ENCODE measurements at places on chromosomes 7 and 10.

GRCh38 chr10:7146189-7146588 lies 264.6 kb downstream of the SFMBT2 start:
- H3K4me1 ChIP-seq: no peaks in the 10 kb centered on the region
- H3K27ac ChIP-seq: no peak overlapping the region
- H3K36me3 ChIP-seq: no peaks in the 10 kb centered on the region
- DNase-seq: no peak
- H3K4me3 ChIP-seq: no peak overlapping the region

DNA sequence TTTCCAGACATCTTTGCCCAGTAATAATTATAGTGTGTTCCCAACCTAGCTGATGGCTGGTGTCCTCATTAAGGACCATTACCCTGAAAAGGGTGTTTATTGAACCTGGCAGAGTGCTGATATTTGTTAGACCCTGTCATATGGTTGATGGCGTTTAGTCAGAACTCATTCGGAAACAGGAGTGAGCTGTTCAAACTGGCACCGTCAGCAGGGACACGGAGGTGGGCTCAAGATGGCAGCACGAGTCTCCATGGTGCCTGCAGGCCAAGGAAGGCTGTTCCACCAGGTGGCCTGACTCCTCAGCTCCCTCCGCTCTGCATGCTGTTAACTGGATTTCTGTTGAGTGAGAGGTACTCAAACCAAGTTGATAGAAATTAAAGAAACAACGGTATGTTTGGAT lies 589.1 kb upstream of the MGMT start:
- no peaks in the 10 kb centered on the region for H3K36me3 ChIP-seq
- H3K27me3 ChIP-seq: no peaks in the 10 kb centered on the region
- no peak overlapping the region for H3K4me3 ChIP-seq
- no peaks in the 10 kb centered on the region for H3K4me1 ChIP-seq

DNA sequence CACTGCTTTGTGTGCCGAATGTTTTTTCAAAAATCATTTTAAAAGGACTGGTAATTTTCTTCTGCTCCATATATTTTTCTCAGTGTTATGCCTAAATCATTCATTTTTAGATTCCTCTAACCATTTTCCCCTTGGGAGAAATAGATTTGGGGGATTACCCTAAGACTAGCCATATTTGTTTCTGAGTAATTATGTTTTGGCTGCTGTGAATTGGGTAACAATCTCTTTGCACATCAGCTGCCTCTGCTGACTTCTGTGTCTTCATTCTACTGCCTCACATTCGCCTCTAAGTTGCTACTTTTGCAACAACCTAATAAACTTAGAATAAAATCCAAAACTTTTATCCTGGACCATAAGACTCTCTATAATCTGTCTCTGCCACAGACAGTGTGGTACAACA lies 18.5 kb upstream of the MRC1 start:
- no peaks in the 10 kb centered on the region for H3K36me3 ChIP-seq
- H3K4me1 ChIP-seq: peaks cover 18% of the 10 kb centered on the region
- no peak for DNase-seq

DNA sequence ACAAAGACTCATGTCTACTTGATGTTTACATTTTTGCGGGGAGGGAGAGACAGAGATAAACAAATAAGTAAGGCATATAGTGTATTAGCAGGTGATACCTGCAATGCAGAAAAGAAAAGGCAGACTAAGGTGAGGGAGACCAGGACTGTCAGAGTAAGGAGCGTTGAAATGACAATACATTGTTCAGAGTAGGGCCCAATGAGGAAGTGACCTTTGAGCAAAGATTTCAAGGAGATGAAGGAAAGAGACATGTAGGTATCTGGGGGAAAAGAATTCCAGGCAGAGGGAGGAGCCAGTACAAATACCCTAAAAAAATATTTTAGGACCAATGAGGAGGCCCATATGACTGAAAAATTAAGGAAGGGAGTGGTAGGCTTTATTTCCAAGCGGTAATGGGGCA lies 162.7 kb upstream of the PRSS1 start:
- H3K27me3 ChIP-seq: no peaks in the 10 kb centered on the region
- H3K4me1 ChIP-seq: peaks cover 26% of the 10 kb centered on the region
- no peaks in the 10 kb centered on the region for H3K36me3 ChIP-seq
- H3K27ac ChIP-seq: no peak overlapping the region
- no peak overlapping the region for H3K4me3 ChIP-seq
- no peak for DNase-seq

DNA sequence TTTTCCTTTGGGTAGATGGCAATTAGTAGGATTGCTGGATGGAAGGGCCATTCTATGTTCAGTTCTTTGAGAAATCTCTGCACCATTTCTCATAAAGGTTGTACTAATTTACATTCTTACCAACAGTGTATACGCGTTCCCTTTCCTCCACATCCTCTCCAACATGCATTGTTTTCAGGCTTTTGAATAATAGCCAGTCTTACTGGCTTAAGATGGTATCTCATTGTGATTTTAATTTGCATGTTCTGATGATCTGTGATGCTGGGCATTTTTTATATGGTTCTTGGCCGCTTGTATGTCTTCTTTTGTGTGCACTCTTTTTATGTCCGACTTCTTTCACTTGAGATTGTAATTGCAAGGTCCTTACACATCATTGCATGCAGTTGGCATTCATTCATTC lies 11.7 kb downstream of the CLIP2 start:
- no peak for DNase-seq
- H3K4me1 ChIP-seq: peaks cover 10% of the 10 kb centered on the region
- no peaks in the 10 kb centered on the region for H3K27me3 ChIP-seq

DNA sequence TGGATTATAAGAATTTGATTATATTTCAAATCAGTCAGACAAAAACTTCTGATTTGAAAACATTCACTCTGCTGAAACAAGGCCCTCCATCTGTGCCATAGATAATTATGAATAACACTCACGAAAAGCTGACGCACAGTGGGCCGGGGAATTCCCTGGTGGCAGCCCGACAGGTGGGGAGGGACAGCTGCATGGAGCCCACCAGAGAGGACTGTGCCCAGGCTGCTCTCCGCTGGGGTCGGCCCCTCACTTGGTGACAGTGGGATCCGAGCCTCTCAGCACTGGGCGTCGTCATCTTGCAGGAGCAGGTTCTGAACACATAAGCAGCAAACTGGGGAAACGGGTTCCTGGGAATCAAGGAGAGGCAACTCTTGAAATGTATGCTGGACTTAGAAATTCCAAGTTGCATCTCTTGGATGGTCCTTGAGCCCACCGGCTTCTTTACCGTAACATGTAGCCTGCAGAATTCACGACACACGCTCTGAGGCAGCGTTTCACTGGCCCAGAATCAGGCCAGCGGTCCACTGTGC lies 41.4 kb downstream of the AFAP1L2 start:
- peaks cover 3% of the 10 kb centered on the region for H3K36me3 ChIP-seq
- no peak overlapping the region for H3K4me3 ChIP-seq
- no peak for DNase-seq
- peaks cover 29% of the 10 kb centered on the region for H3K4me1 ChIP-seq

DNA sequence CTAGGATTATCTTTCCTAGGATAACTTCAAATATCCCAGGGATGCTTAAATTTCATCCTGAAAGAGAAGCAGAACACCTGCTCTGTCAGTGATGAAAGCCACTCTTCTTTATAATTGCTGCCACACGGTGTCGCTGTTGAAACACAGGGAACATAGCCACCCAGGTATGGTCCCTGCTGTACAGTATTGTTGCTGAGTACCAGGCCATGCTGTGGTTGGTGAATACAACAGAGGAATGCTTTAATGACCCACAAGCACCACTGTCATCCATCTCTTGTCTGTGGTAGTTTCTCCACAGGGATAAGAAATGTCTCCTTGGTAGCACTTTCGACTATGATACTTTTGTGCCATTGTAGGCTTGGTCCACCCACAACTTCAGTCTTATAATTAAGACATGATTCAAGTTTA lies 70.6 kb upstream of the STARD3NL start:
- peaks cover 65% of the 10 kb centered on the region for H3K27me3 ChIP-seq
- no peak for DNase-seq
- H3K4me1 ChIP-seq: peaks cover 2% of the 10 kb centered on the region
- no peaks in the 10 kb centered on the region for H3K36me3 ChIP-seq

DNA sequence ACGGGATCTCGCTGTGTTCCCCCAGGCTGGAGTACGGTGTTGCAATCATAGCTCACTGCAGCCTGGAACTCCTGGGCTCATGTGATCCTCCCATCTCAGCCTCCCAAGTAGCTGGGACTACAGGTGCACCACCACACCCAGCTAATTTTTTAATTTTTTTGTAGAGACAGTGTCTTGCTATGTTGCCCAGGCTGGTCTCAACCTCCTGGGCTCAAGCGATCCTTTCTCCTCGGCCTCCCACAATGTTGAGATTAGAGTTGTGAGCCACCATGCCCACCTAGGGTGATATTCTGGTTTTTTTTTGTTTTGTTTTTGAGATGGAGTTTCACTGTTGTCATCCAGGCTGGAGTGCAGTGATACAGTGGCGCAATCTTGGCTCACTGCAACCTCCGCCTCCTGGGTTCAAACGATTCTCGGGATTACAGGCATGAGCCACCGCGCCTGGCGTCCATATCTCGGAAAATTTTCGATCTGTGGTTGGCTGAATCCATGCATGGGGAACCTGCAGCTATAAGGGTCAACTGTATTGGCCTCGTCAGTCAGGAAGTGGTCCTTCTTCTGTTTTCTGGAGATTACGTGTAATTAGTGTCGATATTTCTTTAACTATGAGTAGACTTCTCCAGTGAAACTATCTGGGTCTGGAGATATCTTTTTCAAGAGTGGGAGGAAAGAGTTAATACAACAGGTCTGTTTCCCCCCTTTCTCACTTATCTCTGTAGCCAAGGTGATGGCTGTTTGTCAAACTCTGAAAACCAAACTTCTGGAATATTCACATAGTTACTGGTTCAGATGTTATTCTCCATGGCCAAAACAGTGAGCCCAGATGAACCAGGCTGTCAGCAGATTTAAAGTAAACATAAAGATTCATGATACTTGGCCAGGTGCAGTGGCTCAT lies 21.0 kb upstream of the FIS1 start:
- no peak for DNase-seq
- no peak overlapping the region for H3K4me3 ChIP-seq
- peaks cover 2% of the 10 kb centered on the region for H3K4me1 ChIP-seq
- H3K36me3 ChIP-seq: no peaks in the 10 kb centered on the region

- H3K4me1 ChIP-seq: no peaks in the 10 kb centered on the region
- no peak overlapping the region for H3K4me3 ChIP-seq
- no peaks in the 10 kb centered on the region for H3K36me3 ChIP-seq
- no peaks in the 10 kb centered on the region for H3K27me3 ChIP-seq
- DNase-seq: no peak
Measured at GRCh38 chr10:104617831-104618230, 23.3 kb upstream of the SORCS3 start.

GRCh38 chr10:110765513-110766319 lies 106.0 kb upstream of the PDCD4 start:
- no peak for DNase-seq
- H3K4me3 ChIP-seq: no peak overlapping the region
- H3K27ac ChIP-seq: no peak overlapping the region
- H3K4me1 ChIP-seq: no peaks in the 10 kb centered on the region
- peaks cover 2% of the 10 kb centered on the region for H3K27me3 ChIP-seq
- no peaks in the 10 kb centered on the region for H3K36me3 ChIP-seq
